ENCODE measurements at places on chromosomes 3 and 15.

- DNase-seq: no peak
Measured at GRCh38 chr15:25717127-25717456, 146.0 kb downstream of the ATP10A start.

- no peak for DNase-seq
Measured at GRCh38 chr3:10774825-10775224, 41.2 kb upstream of the SLC6A11 start.

GRCh38 chr3:60854791-60855190 lies 396.5 kb downstream of the FHIT start:
- no peak for DNase-seq

- DNase-seq: no peak
Measured at GRCh38 chr3:123831420-123831819, 52.7 kb downstream of the MYLK start.

- DNase-seq: peak; percentile 63
Measured at GRCh38 chr3:146536681-146537080, 7.7 kb downstream of the PLSCR1 start.

- DNase-seq: no peak
Measured at GRCh38 chr15:26806151-26806550, 33.3 kb upstream of the GABRB3 start.

DNA sequence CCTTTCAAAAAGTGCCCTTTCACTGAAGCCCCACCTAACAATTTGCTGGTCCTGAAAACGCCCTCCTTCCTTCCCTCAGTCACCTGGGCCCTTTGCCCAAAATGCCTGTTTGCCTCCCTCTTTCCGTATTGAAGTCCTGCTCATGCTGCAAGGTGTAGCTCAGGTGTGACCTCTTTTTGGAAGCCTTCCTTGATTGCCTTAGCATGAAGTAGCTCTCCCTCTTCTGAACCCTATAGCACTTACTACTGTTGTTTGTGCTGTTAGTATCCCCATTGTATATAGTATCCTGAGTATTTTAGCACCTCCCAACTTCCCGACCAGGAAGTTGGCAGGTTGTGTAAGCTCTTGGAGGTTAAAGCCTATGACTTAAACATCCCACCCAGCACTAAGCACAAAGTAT lies 1.7 kb downstream of the PLS1 start:
- DNase-seq: no peak

- DNase-seq: no peak
Measured at GRCh38 chr3:24046214-24046613, 101.1 kb downstream of the NR1D2 start.

GRCh38 chr3:43866529-43867353 lies 176.0 kb downstream of the ABHD5 start:
- peak; percentile 21 for DNase-seq

GRCh38 chr3:10309736-10310135 lies 11.2 kb downstream of the SEC13 start:
- DNase-seq: no peak

GRCh38 chr3:134795746-134796280 lies 753 bp downstream of the EPHB1 start:
- peak; percentile 4 for DNase-seq

GRCh38 chr3:138688871-138689299 lies 80.3 kb downstream of the FAIM start:
- no peak for DNase-seq

DNA sequence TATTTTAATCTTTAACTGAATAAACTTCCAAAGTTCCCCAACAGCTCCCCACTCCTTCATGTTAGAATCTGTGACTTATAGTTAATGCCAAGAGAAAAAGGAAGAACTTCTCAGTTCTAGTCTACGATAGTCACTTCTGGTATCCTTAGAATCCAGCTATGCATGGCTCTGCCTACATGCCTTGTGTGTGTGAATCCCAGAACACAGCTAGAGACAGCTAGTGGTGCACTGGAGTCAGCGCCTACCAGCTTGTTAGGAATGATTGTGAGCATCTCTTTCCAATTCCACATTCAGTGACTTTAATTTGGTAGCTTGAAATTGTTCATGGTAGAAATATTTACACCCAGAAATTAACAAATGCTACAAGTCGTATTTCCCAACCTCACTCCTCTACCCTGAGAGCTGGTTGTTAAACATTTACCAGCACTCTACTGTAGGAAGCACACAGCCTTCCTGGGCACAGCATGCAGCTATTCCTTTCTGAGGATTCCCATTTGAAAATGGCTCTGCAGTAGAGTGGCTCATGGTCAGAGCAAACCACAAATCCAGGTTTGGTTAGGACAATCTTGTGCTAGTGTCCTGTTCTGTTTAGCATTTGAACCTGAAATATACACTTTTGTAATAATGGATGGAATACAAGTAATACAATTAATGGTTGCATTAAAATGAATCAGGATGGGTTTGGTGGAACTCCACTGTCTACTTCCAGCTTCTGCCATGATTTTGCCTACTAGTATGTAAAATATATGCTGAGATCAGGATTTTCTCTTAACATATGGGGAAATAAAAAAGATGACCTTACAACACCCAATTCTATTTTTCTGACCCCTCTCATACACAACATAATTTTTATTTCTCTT lies 371.0 kb upstream of the GBE1 start:
- no peak for DNase-seq

DNA sequence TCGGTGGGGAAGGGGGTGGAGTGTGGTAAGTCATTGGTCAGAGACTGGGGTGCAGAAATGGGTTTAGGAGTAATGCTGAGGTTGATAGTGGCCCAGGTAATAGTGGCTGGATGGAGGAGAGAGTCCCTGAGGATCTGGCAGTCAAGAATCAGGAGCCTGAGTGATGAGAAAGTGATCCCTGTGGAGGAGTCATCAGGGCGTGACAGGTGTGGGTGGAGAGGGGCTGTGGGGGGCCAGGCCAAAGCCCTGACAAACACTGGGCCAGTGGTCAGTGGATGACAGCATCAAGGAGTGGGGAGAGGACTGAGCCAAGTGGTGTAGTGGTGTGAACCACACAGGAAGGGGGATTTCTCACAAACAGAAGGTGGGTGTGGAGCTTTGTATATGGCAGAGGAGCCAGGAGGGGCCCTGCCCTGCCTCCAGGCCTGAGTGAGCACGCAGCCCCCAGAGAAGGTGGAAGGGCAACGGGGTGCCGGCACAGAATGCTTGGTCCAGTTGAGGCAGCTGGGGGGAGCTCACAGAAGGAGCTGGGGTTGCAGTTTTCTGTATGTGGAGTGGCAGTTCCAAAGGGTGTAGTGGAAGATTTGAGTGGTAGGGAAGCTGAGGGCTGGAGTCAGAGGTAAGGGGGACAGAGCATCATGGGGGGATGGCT lies 77.1 kb downstream of the SPSB4 start:
- DNase-seq: no peak

DNA sequence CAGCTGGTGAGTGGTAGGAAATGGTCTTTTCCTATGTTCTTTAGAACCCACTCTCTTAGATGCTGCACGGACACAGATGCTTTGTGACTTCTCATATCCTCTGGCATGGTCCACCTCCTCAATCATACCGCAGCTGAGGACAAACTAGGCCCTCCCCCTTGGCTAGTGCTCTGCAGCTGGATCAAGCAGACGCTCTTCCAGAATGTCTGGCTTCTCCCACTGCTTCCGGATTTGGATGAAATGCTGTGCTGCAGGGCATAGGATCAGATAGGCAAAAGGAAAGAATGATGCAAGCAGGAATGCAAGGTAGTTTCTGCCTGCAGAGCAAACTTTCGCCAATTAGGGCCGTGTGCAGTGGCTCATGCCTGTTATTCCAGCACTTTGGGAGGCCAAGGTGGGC lies 75.7 kb upstream of the SLC4A7 start:
- peak; percentile 38 for DNase-seq

GRCh38 chr3:129549006-129549800 lies 6.2 kb downstream of the H1-8 start:
- DNase-seq: peak; percentile 61

DNA sequence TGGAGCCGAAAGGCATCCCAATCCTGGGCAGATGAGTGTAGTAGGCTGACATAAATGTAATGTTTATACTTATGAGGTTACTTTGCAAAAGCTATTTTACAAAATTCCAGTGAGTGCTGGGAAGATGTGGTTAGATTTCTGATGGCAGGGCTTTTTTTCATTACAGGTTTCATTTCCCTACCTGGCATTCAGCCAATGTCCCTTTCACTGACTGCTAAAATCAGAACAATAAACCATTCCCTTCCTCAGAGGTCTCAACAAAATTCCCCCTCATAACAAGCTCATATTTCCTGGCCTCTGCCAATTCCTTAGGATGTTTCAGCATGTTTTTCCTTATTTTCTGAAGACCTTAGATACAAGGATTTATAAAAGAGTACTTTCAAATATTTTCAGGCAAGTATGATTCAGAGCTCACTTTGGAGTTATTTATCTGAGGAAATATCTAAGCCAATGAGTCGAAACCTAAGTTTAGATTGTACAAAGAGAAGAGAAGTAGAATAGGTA lies 40.9 kb upstream of the CCDC80 start:
- peak; percentile 56 for DNase-seq

- no peak for DNase-seq
Measured at GRCh38 chr3:19471138-19471537, 322.8 kb downstream of the KCNH8 start.

GRCh38 chr3:98269846-98270245 lies 5.8 kb downstream of the OR5H6 start:
- DNase-seq: no peak

DNA sequence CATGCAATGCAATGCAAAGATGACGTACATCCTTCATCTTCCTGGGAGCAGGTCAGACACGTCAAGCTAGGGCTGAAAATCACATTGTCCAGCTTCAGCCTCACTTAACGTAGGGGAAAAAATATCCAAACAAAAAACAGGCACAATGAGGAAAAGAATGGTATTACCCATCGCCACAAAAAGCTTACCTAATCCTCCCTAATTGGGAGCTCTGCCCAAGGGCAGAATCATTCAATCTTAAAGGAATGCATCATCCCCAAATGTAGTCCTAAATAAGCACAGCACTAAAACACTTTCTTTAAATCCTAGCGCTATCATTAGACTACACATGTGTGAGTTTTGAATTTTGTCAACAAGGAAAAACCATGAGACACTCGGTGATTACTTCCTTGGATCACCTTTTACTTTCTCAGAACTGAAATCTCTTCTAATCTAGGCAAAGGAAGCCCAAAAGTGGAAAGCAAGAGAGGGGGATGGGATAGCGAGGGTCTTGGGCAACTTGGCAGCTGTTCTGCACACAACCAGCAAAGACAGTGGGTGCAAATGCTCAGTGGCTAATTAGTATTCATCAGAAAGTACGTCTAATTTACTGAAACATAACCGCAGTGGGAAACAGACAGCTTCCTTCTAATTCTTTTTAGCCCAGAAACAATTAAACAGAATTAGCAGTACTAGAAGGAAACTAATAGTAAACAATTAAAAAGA lies 87.4 kb downstream of the ADAMTS9 start:
- DNase-seq: no peak

DNA sequence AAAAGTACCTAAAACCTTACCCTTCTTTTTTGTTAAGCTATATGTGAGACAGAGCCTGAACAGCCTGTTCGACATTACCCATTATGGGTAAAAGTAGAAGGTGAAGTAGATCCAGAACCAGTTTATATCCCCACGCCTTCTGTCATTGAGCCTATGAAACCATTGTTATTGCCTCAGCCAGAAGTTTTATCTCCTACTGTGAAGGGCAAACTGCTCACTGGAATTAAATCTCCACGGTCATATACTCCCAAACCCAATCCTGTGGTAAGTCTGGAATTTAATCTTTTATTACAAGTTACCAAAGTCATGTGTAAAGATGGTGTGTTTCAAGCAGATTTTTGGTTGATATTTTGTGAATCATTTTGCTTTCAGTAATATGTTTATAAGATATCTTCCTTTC lies 47.1 kb upstream of the MAPKBP1 start:
- peak; percentile 94 for DNase-seq

DNA sequence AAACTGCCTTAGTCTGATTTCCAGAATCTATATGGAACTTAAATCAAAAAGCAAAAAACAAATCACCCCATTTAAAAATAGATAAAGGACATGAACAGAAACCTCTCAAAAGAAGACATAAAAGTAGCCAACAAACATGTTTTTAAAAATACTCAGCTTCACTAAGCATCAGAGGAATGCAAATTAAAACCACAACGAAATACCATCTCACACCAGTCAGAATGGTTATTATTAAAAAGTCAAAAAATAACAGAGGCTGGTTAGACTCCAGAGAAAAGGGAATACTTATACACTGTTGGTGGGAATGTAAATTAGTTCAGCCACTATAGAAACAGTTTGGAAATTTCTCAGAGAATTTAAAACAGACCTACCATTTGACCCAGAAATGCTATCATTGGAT lies 367.9 kb downstream of the ZIC4 start:
- no peak for DNase-seq

- DNase-seq: no peak
Measured at GRCh38 chr3:153115326-153115725, 46.7 kb upstream of the RAP2B start.

DNA sequence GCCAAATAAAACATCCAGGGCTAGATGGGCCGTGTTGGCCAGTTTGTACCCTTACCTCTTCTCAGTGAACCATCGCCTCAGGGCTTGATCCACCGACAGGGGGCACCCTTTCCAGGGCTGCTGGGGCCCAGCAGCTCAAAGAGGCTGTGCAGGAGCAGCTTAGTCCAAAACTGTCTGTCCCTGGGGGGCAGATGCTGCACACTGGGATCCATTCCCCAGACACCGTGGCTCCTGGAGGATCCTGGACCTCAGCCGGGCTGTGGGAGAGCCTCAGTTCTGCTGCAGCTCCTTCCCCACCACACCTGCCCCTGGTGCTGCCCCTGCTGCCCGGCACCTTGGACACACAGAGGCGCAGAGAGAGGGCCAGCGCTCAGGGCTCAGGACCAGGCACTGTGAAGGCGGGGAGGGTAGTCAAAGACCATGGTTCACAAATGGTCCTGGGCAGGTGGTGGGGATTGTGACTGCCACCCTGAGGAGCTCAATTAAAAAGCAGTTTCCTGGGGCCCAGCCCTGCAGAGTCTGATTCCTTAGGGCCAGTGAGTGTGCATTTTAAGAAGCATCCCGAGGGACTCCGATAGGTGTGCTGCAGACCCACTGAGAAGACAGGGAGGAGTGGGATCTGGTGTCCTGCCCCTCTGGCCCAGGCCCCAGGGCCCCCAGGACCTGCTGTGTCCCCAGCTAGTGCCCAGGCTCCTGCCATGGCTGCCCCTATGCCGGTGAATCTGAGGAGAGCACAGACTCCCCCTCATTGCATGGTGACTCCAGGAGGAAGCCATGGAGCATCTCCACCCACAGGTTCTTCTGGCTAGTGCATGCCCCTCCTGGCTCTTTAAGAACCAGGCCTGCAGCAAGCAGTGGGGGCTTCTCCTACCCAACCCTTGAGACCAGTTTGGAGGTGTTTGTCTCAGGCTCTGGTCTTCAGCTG lies 86.5 kb upstream of the PRR20G start:
- DNase-seq: no peak

DNA sequence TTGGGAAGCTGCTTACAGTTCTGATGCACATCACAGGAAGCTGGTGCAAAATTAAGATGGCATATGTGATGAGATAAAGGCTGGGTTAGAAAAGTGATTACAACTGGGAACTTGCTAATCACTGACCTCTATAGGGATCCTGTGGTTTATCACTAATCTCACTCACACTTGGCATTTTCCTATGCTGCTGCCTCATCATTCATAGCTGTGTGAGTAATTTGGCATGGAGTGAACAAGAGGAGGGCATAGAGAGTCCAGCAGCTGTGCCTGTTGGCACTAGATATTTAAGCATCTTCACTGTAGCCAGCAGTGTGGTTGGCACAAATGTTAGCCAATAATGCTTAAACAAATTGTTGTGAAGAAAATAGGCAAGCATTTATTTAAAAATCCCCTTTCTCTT lies 217.7 kb upstream of the CGNL1 start:
- peak; percentile 43 for DNase-seq

GRCh38 chr15:57215326-57215725 lies 161.0 kb upstream of the CGNL1 start:
- DNase-seq: no peak
